ENCODE measurements at places on chromosomes 5 and 9.

GRCh38 chr5:127961006-127961762 is 122.4 kb upstream of the SLC12A2 start:
- DNase-seq: no peak

- DNase-seq: no peak
These were observed 159.6 kb downstream of the IRX2 start for GRCh38 chr5:2591777-2592453.

- DNase-seq: no peak
These were observed 612 bp upstream of the BBLN start for GRCh38 chr9:128159522-128159783.

DNA sequence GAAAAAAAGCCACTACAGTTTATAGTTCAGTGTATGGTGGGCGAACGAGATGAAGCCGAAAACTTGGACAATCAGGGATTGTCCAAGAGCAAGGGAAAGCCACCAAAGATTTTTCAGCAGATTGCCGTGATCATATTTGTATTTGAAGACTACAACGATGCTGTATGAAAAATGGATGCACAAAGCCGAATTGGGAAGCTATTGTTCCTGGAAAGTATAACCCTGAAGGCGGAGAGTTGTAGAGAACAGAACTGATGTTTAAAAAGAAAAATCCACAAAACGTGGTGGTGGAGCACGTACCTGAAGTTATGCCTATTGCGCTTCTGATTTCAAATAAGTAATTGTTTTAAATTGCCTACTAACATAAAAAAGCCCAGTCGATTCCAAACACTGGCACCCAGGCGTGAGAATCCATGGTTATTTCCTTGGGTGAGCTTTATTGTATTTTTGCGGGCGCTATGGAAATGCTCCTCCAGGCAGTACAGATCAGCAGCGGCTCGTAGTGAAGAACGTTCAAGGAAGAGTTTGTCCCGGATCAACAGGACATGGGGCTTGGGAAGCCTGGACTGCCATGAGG is 772 bp upstream of the TARS1 start:
- no peak for DNase-seq

DNA sequence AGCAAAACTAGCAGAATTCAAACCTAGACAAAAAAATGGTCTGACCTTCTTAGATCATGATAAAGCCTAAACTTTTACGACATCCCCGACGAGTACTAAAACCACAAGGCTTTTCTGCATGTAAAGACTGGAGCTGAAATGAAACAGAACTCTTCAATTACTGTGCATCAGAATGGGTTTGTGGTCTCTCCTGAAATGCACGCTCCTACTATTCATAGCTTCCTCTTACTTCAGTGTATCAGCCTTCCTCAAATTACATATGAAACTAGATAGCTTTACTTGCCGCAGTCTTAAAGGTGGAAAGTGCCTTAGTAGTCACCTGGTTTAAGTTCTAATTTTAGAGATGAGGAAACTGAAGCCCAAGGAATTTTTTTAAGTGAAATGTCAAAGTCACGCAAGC is 24.6 kb upstream of the MED10 start:
- DNase-seq: no peak

DNA sequence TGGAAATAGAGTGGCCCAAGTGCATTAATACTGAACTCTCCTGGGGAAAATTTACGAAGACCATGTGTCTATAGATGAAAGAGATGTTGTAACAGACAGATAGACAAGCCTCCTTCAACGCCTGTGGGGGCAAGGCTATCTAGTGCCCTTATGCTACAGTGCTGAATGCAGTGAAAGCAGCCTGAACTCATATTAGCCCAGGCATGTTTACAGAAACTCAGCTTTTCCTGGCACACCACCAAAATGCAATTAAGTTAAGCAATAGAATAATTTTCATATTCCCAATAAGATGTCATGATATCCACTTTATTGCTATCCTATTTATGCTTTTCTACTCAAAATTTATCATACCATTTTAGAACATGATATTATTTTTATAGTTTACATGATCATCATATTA is 277.0 kb downstream of the DIRAS2 start:
- DNase-seq: no peak

- no peak for DNase-seq
These were observed 2.0 kb downstream of the NIPBL start for GRCh38 chr5:36878392-36879082.

- no peak for DNase-seq
These were observed 10.5 kb upstream of the GDNF start for GRCh38 chr5:37850226-37850865.

GRCh38 chr5:120806202-120806601 is 342.1 kb downstream of the PRR16 start:
- DNase-seq: no peak

- no peak for DNase-seq
These were observed 10.6 kb downstream of the IRX1 start for GRCh38 chr5:3606121-3606831.

DNA sequence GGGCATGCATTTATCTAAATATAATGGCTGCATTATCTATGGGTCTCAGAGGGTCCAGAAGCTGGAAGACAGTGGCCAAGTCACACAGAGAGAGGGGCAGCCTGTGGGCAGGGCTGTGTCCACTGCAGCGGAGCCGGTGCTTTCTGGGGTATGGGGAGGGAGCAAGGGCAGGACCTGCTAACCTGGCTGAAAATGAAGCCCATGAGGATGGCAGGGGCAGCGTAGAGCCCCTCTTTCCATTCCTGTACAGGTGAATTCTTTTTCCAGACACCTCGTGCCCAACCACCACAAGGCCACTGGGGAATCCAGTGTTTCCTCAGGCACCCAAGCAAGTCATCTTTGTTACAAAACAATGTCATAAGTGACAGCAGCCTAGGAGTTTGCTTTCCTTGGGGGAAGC is 305.9 kb upstream of the IRX4 start:
- no peak for DNase-seq

DNA sequence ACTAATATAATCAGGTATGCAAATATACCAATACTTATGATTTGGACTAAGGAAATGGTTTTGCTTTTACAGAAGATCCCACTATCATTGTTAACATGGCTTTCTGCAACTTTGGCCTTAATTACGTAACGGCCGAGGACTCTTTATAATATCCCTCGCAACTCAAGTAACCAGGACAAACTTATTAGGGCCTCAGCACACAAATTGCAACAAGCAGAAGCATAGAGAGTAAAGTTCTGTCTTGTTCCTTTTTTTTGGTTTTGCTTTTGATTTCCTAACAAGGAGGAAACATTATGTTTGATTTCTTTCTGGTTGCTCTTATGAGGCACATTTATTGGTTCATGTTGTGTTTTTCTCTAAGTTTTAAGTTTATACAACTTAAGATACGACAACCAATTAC is 60.4 kb downstream of the RORB start:
- DNase-seq: no peak

DNA sequence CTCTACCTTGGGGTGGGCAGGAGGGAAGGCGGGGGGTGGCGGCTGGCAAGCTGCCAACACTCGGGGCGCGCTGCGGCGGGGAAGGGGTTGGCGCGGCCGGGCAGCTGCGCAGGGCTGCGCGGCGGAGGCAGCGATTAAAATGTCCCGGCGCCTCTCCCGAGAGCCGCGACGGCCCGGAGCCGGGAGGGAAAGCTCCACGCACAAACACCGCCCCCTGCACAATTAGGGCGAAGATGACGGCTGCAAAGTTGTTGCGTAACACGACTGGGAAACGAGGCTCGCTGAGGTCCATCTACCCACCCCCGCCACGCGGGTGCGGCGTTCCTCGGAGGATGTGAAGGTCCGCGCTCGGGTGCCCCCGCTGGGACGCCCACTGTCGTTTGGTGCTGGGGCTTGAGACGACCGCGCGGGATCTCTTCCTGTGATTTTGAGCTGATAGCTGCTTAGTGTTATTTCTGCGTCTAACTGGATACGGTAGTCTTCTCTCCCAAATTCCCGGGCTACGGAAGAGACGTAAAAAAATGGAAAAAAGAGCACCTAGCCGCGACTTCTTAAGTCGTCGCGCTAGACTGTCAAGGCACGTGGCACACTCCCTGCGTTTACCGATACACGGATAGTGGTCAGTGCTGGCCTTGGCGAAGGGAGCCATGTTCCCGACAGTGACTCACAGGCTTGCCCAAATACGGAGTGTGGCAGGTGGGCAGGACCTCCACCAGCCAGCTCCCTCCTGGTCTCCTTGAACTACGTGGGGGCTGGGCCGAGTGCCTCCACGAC is 958 bp upstream of the NFIL3 start:
- DNase-seq: no peak

- DNase-seq: no peak
These were observed 47.7 kb upstream of the TCERG1 start for GRCh38 chr5:146399481-146399880.

DNA sequence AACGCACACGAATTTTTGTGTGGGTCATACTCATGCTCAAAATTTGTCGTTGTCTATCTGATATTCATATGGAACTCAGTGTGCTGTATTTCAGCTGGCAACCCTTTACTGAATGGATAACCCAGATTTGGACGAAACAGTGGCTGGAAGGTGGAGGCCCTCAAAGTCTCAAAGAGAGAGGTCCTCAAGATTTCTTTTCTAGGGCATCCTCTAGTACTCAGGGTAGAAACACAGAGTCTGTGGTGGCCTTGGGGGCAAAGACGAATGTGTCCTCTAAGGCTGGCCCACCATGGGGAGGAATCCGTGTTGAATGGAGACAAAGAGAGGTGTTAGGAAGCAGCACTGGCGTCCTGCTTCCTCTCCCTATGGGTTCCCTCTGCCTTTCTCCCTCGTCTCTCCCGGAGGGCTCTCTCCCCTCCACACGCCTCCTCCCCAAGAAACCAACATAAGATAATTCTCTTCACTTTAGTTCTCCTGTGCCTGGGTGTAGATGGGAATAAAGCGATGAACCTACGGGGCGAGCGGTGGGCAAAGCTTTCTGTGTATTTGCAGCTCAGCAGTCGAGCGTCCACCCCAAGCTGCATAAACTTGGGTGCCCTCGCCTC is 333.7 kb downstream of the CWC27 start:
- DNase-seq: no peak

GRCh38 chr5:14071433-14071832 is 71.7 kb upstream of the TRIO start:
- DNase-seq: no peak

DNA sequence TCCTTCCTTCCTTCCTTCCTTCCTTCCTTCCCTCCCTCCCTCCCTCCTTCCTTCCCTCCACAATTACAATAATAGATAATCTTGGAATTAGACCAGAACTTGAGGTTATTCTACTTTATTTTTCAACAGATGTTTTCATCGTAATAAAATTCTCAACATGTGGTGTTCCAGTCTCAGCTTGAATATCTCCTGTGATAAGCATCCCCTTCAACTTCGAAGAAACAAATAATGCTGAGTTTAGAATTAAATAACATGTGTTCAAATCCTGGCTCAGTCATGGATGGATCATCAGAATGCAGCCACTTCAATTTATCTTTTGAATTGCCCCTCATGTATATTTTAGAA is 91.4 kb upstream of the PAPPA start:
- DNase-seq: no peak

GRCh38 chr5:159010661-159011442 is 88.9 kb downstream of the EBF1 start:
- no peak for DNase-seq

GRCh38 chr5:123460296-123460729 is 37.1 kb upstream of the CEP120 start:
- DNase-seq: no peak

DNA sequence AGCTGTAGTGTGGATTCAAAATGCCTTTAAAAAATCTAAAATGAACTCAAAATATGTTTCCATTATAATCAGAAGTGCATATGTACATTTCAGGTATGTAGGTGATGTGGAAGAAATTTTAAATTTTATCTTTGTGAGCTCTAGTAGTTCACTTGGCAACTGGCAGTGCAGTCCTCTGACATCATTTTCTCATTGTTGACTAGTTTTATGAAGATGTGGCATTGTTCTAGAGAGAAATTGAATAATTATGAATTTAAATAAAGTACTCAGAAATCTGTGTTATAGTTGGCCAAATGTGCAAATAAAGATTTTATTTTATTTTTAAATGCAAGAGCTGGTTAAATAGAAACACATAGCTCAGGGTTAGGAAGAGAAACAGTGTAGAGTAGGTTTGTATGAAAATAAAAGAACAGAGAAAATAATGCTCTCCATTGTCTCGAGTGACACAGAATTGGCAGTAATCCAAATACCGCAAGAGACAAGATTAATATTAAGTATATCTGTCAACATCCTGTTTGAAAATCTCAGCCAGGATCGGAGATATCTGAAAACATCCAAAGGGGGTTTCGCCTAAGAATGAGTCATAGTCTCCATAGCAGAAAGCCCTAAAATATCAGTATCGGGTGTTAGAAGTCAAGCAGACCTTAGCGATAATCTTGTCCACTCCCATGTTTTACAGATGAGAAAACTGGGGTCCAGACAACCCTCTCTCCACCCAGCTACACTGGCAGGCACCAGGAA is 189.4 kb downstream of the CCDC192 start:
- DNase-seq: no peak

DNA sequence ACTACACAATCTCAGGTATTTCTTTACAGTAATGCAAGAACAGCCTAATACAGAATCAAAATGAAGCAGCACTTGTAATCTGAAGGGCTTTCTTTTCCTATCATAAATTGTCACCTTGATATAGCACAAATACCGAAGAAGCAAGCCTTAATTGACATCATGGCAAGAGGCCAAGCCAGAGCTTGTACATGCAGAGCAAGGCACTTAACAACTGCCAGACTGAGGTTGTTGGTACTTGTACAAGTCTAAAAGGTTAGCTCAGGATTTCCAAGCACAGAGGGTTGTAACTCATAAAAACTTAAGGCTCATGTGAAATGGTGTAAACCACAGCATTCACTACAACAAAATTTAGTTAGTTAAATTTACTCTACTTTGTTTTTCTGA is 158.8 kb upstream of the SPEF2 start:
- DNase-seq: no peak

DNA sequence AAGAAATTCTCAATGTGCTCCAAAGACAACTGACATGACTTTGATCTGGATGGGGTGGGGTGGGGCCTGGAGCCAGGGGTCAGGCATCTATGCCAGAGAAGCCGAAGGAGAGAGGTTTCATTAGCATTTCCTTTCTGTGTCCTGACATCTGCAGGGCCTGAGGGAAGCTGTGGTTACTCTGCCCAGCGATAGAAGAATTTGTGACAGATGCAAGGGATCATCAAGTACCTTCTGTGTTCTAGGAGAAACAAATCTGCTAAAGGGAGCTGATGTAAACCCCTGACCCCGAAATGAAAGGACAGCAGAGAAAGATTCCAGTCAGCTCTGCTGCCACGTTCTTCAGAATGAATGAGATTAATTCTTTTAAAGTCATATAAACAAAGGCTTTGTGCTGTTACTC is 335.7 kb downstream of the PRELID2 start:
- no peak for DNase-seq

GRCh38 chr5:10469253-10470050 is 27.8 kb downstream of the ROPN1L start:
- DNase-seq: no peak

DNA sequence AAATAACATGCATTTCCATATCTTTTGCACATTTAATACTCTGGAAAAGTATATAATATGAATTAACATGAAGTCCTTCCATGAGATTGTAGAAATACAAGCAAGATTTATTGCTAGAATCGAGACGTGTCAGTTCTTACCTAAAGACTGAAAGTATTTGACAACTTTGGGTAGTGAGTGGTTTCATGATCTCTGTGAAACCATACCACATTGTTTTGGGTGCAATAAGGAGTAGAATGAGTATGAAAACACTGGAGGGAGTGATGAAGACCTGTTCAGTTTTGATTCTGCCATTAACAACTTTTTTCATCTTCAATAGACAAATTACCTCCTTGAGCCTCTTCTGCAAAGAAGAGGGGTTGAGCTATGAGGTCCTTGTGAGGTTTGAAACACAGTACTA is 133.7 kb downstream of the NUDT12 start:
- no peak for DNase-seq

- no peak for DNase-seq
These were observed 10.1 kb upstream of the MARVELD2 start for GRCh38 chr5:69404659-69405330.

GRCh38 chr9:68847765-68848164 is 142.7 kb downstream of the PIP5K1B start:
- DNase-seq: no peak
